Femur (tissue), 1 donor: ENCODE measurements at places on chromosomes 11 and 22.

GRCh38 chr11:127056338-127056971, 55.9 kb upstream of the KIRREL3 start:
- no peak for DNase-seq

- no peak for DNase-seq
These were observed 7.2 kb downstream of the PIWIL4 start for GRCh38 chr11:94574193-94574961.

DNA sequence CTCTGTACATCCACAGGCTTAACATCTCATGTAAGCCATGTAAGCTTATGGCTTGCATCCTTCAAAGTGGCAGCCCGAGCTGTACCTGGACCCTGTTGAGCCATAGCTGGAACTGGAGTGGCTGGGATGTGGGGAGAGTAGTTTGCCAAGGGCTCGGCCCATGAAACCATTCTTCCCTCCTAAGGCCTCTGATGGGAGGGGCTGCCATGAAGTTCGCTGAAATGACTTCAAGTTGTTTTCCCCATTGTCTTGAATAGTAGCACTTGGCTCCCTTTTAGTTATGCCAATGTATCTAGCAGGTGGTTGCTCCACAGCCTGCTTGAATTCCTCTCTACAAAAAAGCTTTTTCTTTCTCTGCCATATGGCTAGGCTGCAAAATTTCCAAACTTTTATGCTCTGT, 5.2 kb upstream of the CHORDC1 start:
- no peak for DNase-seq

DNA sequence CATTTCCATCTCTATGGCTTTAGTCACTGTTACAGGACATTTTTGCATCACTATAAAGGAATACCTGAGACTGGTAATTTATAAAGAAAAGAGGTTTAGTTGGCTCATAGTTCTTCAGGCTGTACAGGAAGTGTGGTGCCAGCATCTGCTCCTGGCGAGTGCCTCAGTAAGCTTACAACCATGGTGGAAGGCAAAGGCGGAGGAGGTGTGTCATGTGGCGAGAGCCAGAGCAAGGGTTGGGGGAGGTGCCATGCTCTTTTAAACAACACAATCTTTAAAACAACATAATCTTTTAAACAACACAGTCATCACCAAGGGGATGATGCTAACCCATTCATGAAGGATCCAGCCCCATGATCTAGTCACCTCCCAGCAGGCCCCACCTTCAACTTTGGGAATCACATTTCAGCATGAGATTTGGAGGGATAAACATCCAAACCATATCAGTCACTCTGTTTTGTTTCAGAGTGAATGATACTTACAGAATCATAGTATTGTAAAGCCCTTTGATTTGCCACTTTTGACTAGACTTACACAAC, 103.3 kb downstream of the PDE3B start:
- no peak for DNase-seq

GRCh38 chr11:8690374-8691342, 8.1 kb downstream of the RPL27A start:
- DNase-seq: no peak

DNA sequence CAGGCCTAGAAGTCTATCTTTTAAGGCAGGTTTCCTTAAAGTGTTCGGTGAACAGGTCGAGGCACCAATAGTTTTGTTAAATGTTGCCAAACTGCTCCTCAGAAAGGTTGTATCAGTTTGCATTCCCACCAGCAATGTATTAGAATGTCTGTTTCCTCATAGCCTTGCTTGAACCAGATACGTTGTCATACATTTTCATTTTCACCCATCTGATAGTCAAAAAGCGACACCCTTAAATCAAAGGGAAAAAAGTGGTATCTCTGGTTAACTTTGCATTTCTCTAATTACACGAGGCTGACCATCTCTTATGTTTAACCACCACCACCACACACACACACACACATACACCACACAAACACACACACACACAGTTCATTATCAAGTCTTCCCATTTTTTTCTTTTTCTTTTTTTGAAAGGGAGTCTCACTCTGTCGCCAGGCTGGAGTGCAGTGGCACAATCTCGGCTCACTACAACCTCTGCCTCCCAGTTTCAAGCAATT, 16.3 kb downstream of the PRR14L start:
- DNase-seq: no peak

- no peak for DNase-seq
These were observed 14.9 kb upstream of the MS4A4A start for GRCh38 chr11:60265373-60266214.

- DNase-seq: no peak
These were observed 46.1 kb upstream of the LINC01488 start for GRCh38 chr11:69435161-69435986.
